ENCODE measurements at places on chromosomes 16 and 17.

DNA sequence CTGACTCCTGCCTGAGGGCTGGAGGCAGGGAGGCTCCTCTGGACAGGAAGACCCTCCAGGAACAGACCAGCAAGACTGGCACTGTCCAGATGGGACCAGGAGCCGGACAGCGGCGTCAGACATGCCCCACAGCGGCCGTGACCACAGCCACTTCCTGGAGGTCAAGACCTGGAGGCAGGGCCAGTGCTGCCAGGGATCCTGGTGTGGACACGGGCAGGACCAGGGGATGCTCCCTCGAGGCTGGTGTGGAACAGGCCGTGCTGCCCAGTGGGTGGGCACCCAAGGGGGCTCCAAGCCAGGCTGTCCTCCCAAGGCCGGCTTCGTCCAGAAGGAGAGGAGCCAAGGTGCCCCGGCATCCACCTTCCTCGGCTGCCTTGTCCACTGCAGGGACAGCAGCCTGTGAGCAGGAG is 4.5 kb upstream of the CCDC57 start:
- no peak for DNase-seq

- DNase-seq = no peak
Observed at GRCh38 chr16:14405611-14406537, 224.2 kb downstream of the PARN start.

GRCh38 chr17:71187145-71187878 is 933.5 kb upstream of the SOX9 start:
- no peak for DNase-seq

DNA sequence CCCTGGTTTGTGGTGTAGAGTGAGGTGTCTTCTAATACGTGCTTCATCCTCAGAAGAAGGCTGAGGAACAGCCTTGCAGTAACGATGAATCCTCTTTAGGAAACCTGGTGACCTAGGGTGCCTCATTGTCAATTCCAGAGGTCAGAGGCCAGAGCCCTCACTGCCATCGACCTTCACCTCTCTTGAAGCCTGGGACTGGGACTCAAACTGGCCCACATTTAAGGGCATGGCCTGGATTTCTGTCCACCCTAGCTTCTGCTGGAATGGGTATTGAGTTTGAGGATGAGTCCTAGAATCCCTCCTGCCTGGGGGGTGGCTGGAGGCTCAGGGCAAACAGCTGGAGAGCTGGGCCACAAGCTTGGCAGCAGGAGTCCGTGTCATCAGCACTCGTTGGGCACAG is 38.6 kb downstream of the ELAC2 start:
- no peak for DNase-seq

- no peak for DNase-seq
Observed at GRCh38 chr17:76940295-76940694, 72.1 kb downstream of the MGAT5B start.

GRCh38 chr17:68972119-68972704 is 17.0 kb upstream of the ABCA8 start:
- DNase-seq = no peak

- no peak for DNase-seq
Observed at GRCh38 chr16:30085247-30085646, 6.5 kb downstream of the TBX6 start.

DNA sequence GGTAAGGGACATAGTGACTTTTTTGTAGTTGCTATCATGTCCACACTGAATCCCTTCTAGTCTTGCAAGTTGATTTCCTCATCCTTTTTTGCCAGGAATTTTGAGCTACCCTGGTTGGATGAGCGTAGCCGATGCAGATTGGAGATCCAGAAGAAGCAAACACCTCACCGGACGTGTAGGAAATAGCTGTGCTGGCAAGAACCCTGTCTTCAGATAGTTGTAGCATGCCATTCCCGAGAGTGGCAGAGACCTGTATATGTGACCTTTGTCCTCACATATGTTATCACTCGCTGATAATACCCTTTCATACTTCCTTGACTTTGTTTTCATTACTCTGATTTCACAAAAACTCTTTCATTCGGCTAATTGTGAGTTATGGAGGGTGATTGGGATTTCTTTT is 6.2 kb upstream of the CASC3 start:
- DNase-seq = no peak

- DNase-seq = no peak
Observed at GRCh38 chr16:89668790-89669158, 11.1 kb downstream of the SPATA33 start.

- no peak for DNase-seq
Observed at GRCh38 chr17:14784997-14785696, 480.0 kb downstream of the PMP22 start.

GRCh38 chr17:36524428-36524876 is 10.2 kb downstream of the MYO19 start:
- no peak for DNase-seq

DNA sequence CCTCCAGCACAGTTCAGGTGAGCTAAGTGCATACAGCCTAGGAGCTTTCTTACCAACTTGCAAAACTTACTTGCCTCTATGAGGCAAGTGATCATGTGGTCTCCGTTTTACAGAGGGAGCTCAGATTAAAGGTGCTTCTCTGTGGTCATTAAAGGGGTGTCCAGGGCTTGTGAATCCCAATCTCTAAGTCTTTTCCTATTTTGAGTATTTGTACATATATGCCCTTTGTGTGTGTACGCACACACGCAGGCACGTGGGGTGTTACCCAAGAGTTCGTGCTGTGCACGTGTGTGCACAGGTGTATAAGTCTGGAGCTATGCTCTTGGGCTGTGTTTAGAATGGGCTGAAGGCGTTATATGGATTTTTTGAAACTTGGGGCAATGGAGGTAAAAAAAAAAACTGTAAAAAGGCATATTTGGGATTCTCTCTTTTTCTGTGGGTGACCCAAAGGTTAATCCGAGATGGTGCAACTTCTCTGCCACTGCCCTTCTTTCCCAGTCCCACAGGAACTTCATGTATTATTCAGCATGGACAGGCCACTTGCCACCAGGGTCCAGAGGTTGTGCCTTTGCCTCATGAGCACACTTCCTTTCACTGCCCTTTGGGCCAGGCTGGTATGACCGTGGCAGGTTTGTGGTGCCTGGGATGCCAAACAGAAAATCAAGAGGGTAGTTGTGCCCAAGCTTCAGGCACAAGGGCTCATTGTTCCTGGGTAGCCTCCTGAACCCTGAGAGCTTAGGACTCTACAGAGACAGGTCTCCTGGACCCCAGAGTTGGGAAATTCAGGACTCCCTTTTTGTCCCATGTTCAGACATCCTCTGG is 1.5 kb downstream of the ABCC3 start:
- no peak for DNase-seq
